ENCODE measurements at places on chromosomes 1 and 21.

DNA sequence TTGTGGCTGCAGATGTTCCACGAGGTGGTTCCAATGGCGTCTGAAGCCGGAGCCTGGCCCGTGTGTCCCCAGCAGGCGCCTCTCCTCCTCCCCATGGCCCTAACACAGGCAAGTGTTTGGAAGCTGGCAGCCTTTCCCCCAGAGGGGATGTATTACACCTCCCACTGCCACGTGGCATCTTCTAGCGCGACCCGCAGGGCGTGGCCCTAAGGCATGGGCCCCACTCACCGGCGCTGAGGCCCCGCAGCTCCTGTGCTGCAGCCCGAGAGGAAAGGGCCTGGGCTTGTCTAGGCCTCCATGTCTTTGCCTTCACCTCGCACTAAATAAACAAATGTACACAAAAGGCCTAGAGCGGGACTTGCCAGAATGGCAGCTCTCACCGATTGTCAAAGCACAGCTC lies 37.9 kb downstream of the SLC66A1 start:
- DNase-seq = no peak

- no peak for DNase-seq
These were observed 184.5 kb downstream of the DHRS3 start for GRCh38 chr1:12433323-12434053.

GRCh38 chr1:201023920-201024624 lies 558 bp upstream of the KIF21B start:
- DNase-seq = no peak

DNA sequence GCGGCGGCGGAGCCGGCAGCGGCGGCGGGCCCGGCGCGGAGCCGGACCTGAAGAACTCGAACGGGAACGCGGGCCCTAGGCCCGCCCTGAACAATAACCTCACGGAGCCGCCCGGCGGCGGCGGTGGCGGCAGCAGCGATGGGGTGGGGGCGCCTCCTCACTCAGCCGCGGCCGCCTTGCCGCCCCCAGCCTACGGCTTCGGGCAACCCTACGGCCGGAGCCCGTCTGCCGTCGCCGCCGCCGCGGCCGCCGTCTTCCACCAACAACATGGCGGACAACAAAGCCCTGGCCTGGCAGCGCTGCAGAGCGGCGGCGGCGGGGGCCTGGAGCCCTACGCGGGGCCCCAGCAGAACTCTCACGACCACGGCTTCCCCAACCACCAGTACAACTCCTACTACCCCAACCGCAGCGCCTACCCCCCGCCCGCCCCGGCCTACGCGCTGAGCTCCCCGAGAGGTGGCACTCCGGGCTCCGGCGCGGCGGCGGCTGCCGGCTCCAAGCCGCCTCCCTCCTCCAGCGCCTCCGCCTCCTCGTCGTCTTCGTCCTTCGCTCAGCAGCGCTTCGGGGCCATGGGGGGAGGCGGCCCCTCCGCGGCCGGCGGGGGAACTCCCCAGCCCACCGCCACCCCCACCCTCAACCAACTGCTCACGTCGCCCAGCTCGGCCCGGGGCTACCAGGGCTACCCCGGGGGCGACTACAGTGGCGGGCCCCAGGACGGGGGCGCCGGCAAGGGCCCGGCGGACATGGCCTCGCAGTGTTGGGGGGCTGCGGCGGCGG lies 1.0 kb downstream of the ARID1A start:
- no peak for DNase-seq

DNA sequence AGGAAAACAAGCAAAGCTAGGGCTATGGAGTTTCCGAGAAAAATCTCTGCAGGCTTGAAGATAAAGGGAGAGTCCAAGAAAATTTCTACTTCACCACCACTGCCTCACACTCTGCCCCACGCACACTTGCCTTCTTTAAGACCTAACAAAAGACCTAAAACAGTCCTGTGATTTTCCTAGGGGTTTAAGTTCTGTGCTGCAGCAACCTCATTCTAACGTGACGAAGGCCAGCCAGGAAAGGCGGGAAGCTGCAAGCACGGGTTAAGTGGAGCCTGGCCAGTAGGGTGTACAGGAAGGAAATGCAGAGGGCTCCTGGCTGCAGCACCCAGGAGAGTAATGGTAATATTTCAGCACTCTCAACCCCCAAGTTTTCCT lies 1.5 kb downstream of the SPATA6 start:
- no peak for DNase-seq

- DNase-seq = no peak
These were observed 2.8 kb downstream of the FCRL6 start for GRCh38 chr1:159804924-159805323.

DNA sequence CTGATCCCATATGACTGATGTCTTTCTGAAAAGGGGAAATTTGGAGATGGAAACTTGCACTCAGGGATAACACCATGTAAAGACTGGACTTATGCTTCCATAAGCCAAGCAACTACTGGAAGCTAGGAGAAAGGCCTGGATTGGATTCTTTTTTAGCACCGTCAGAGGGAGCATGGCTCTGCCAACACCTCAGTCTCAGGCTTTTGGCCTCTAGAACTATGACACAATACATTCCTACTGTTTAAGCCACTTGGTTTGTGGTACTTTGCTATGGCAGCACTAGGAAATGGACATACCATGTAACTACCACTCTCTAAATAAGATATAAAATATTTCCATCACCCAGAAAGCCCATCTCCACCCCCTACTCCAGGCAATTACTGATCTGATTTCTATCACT lies 139.7 kb downstream of the CYYR1 start:
- DNase-seq = no peak

DNA sequence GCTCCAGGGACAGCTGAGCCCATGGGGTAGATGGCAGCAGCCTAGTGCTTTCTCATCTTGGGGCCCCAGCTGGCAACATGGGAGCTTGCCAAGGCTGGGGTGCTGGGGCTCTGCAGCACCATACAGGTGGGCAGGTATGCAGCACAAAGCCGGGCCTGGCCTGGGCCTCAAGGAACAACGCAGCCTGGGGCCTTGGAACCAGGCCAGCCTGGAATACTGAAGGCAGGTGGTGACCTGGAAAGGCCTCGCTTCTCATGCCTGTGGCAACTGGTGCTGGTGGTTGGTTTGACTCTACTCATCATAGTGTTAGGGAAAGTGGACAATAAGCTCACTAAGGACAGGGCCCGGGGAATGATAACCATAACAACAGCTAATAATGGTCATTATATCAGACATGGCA lies 27.0 kb upstream of the SDHB start:
- no peak for DNase-seq

- no peak for DNase-seq
These were observed 30.2 kb downstream of the RUNX3 start for GRCh38 chr1:24899581-24900485.

DNA sequence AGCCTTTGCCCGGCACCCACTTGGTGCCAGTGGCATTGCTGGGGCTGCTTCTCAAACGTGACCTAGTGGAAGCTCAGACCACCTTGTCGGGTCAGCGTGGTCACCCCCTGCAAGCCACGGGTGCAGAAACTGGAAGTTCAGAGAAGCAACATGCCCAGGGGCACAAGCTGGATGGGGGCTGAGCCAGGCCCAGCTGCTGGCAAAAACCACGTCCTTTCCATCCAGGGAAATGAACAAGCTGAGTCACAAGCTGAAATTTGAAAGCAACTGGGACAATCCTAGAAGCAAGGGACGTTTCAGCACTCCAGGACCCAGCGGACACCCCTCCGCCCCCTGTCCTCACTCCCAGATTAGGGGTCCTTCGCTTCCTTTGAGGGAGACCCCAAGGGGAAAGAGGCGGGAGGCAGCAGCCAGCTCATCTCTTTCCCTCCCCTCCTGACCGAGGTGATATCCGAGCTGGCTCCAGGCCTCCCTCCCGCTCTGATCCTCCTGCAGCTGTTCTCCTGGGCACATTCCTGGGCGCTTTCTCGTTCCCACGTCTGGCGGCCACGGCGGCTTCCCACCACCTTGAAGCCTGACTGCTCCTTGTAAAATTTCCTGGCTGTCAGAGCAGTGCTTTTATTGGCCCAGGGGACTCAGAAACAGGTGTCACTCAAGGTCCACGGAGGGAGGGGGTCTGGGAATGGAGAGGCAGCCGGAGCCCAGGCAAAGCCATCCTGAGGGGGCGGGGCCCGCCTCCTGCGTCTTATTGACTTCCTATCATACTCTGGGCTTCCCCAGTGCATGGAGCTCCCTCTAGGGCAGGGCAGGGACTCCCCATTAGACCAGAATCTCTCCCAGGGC lies 62.8 kb downstream of the PAX7 start:
- no peak for DNase-seq

- DNase-seq = no peak
These were observed 17.2 kb upstream of the IKBKE start for GRCh38 chr1:206453111-206453510.

- DNase-seq = no peak
These were observed 91.5 kb downstream of the KIF14 start for GRCh38 chr1:200528858-200529606.

- DNase-seq = no peak
These were observed 39.8 kb upstream of the LRP8 start for GRCh38 chr1:53367503-53368313.

- DNase-seq = no peak
These were observed 61.4 kb downstream of the EPHB2 start for GRCh38 chr1:22772014-22772413.

DNA sequence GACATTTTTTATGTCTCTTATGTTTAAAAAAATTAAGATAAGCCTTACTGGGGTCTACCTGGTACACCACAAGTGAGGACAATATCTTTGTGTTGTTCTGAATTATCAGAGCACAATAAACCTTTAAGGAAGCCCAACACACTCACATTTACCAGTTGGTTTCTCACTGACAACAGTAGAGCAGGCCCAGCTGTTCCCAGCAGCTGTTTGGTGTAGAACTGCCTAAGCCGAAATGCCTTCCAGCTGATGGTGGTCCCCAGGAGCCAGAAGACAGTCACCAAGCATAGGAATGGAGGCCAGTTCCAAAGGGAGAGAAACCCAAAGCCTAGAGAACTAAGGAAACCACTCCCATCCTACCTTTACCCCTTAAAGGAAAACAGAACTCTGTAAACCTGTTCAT lies 428.6 kb upstream of the CAMK1G start:
- DNase-seq = no peak
